Cardiac atrium fibroblast (primary cell): ENCODE measurements at places on chromosomes 11 and 22. TPM values are rescaled to one million over a fixed set of nuclear protein-coding genes. Genes with fewer than 3 reads are reported as not detected.

The FRMD8 gene
- 43.7 and 43.9 TPM in 2 replicates for total RNA-seq

The MOGAT2 gene
- not detected in 2 replicates for total RNA-seq

The UBQLN3 gene
- total RNA-seq: not detected in 2 replicates

The OR10AG1 gene
- not detected in 2 replicates for total RNA-seq

The MS4A15 gene
- total RNA-seq: not detected in 2 replicates

The SCYL1 gene
- 103 and 141 TPM in 2 replicates for total RNA-seq

The MYRF gene
- 2.3 and 3.4 TPM in 2 replicates for total RNA-seq

The TMEM191B gene
- 0.97 TPM in 1 of 2 replicates, not detected in the other for total RNA-seq

The FGF19 gene
- not detected in 2 replicates for total RNA-seq

The CCDC34 gene
- 0.54 and 1.1 TPM in 2 replicates for total RNA-seq

The TEX12 gene
- total RNA-seq: not detected in 2 replicates

The MRGPRF gene
- total RNA-seq: 4.9 and 9.4 TPM in 2 replicates

The HTR3B gene
- not detected in 2 replicates for total RNA-seq

The GP1BB gene
- total RNA-seq: 10.9 TPM in 1 of 2 replicates, not detected in the other

The APOBEC3H gene
- not detected in 2 replicates for total RNA-seq

The RIBC2 gene
- total RNA-seq: 0.32 TPM in 1 of 2 replicates, not detected in the other

The PUS3 gene
- total RNA-seq: 8.6 and 11.9 TPM in 2 replicates

The PKDREJ gene
- total RNA-seq: not detected in 2 replicates

The SLC22A12 gene
- total RNA-seq: not detected in 2 replicates

The NRIP3 gene
- total RNA-seq: 2.6 and 9.7 TPM in 2 replicates

The MPST gene
- total RNA-seq: 109 and 111 TPM in 2 replicates

The OVOL1 gene
- total RNA-seq: not detected in 2 replicates

The MMP8 gene
- total RNA-seq: not detected in 2 replicates

The SLC22A9 gene
- total RNA-seq: not detected in 2 replicates

The CLCF1 gene
- 14.6 and 18.1 TPM in 2 replicates for total RNA-seq

The ABCC8 gene
- not detected in 2 replicates for total RNA-seq

The PTGDR2 gene
- total RNA-seq: not detected in 2 replicates

The GTSE1 gene
- total RNA-seq: 3.6 and 5.8 TPM in 2 replicates

The PDXP gene
- 17.3 and 18.1 TPM in 2 replicates for total RNA-seq

The LARGE2 gene
- not detected in 2 replicates for total RNA-seq

The PMM1 gene
- 44.6 and 50.0 TPM in 2 replicates for total RNA-seq
